ENCODE measurements at places on chromosomes 3 and 15.

GRCh38 chr3:160403028-160403545, 3.6 kb downstream of the SMC4 start:
- no peak for DNase-seq

DNA sequence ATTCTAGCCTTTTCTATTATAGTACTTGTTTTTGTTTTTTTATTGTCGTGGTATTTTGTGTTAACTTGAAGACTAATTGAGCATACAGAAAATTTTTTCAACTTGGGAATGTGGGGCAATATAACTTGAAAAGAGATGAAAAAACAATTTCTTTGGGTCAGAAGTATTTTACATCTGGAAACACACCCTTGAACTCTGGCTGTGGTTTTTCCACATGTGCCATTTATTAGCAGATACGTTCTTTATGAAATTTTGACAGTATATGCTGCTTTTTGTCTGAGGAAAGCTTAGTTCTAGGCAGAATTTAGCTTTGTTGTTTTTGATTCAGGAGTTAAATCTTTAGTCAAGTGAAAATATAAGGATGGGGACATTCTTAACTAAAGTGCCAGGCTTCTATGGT, 44.7 kb downstream of the TCF12 start:
- no peak for DNase-seq

GRCh38 chr15:100681335-100681746, 79.0 kb downstream of the ASB7 start:
- no peak for DNase-seq

DNA sequence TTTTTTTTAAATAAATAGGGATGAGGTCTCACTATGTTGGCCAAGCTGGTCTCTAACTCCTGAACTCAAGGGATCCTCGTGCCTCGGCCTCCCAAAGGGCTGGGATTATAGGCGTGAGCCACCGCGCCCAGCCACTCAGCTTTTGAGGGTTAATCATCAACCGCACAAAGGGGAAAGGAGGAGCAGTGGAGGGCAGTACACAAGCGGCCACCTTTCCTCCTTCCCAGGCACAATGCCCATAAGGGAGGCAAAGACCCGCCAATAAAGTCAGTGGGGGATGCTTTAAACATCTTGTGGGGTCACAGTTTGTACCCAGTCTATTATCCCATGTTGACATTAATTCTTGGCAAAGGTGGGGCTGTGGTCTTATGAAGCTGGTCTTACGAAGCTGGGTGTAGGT, 32.4 kb downstream of the EHD4 start:
- no peak for DNase-seq

- no peak for DNase-seq
Measured at GRCh38 chr3:123169492-123169929, 32.2 kb upstream of the SEC22A start.

DNA sequence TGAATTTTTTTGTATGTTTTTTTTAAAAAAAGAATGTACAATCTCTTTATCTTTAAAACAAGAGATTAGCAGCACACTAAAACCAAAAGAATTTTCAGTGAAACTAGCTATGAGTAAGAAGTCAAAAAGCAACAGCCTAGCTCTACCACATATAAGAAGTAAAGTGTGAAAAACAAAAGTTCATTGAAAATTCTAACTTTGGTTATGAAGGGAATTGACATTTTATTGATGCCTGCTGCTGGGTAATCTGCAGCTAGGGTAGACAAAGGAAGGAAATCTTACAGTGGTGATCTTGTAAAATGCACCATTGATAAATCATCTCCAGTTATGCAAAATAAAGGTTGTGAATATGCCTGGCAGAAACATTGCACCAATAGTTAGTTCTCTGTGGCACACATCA, 37.8 kb upstream of the FOXB1 start:
- no peak for DNase-seq

- no peak for DNase-seq
Measured at GRCh38 chr15:33112541-33113105, 81.9 kb downstream of the FMN1 start.

GRCh38 chr3:191294291-191294690, 34.9 kb upstream of the CCDC50 start:
- DNase-seq: no peak

- DNase-seq: no peak
Measured at GRCh38 chr3:183159333-183159732, 3.2 kb downstream of the LAMP3 start.

GRCh38 chr15:80732167-80732566, 37.1 kb downstream of the ABHD17C start:
- DNase-seq: no peak

DNA sequence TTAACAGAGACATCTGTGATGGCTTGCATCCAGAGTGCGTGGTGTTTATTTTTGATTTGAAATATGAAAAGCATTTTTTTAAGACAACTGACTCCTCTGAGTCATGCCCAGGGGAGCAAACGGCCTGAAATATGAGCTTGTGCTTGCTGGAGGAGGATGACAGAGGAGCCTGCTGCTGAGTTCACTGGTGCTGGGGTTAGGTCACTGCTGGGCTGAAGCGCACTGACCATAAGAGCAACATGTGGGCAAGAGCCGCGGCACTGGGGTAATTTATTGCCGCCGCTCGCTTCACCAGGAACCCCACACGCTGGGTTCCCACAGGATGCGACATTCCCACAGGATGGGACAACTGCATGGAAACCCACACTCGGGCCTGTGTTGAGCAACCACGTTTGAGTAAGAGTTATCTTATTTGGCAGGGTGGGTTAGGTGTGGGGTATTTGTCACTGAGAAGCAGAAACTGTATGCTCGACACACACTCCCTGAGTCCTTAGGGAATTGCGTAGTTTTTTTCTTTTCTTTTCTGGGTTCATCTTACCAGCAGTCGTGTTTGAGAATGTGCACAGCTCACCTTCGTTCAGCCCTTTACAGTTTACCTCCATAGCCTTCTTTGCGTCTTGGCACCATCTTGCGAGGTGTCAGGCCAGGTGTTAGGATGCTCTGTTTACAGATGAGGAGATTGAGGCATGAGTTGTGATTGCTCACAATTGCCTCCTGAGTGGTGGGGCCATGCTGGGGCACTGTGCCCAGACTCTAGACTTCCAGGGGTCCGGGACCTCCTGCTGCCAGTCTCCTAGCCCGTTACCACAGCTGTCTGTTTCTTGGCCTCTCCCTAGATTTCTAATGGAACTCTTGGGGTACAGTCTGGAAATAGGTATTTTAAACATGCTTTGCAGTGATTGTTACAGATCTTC, 60.4 kb downstream of the SMAD3 start:
- DNase-seq: no peak

GRCh38 chr15:80250614-80251427, 1.2 kb downstream of the CTXND1 start:
- DNase-seq: no peak

DNA sequence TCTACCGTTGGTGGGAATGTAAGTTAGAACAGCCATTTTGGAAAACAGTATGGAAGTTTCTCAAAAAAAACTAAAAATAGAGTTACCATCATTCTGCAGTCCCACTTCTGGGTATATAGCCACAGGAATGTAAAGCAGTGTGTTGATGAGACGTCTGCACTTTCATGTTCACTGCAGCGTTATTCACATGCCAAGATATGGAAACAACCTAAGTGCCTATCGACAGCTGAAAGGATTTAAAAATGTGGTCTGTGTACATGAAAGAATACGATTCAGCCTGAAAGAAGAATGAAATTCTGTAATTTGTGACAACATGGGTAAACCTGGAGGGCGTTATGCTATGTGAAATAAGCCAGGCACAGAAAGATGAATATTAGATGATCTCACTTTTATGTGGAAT, 157.7 kb downstream of the THSD4 start:
- no peak for DNase-seq

DNA sequence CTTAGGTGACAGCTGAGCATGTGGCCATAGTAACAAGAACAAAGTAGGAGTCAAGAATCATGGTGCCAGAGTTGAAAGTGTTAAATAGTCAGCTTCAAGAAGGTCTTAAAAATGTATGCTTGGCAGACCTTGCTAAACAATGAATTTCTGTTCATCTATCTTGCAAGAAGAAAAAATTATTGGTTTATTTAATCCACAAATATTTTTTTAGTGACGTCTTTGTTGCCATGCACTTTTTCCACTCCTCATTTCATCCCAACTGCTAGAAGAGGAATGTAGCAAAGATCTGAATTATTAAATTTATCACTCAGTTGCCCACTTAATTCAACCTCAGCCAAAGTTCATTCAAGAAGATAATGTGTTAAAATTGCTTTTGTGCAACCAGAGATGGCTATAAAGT, 3.2 kb upstream of the SLC4A7 start:
- no peak for DNase-seq

GRCh38 chr15:40439960-40440742, 602 bp upstream of the BAHD1 start:
- no peak for DNase-seq

- DNase-seq: no peak
Measured at GRCh38 chr3:119747357-119747756, 34.5 kb upstream of the NR1I2 start.

GRCh38 chr15:85494048-85494777, 113.8 kb downstream of the AKAP13 start:
- DNase-seq: no peak

GRCh38 chr15:88385078-88385700, 82.0 kb downstream of the MRPL46 start:
- no peak for DNase-seq

DNA sequence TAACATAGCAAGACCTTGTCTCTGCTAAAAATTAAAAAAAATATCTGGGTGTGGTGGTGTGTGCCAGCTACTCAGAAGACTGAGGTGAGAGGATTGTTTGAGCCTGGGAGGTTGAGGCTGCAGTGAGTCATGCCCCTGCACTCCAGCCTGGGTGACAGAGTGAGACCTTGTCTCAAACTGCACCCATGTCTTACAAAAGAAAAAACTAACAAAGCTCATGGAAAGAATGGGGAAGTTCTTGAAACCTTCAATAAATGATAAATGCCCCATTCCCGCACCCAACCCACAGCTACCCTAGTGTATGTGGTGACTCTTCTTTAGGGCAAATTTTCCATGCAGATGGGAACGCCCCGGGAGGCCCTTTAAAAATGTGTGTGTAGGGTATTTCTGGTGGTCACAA, 28.3 kb downstream of the RPLP1 start:
- DNase-seq: no peak

DNA sequence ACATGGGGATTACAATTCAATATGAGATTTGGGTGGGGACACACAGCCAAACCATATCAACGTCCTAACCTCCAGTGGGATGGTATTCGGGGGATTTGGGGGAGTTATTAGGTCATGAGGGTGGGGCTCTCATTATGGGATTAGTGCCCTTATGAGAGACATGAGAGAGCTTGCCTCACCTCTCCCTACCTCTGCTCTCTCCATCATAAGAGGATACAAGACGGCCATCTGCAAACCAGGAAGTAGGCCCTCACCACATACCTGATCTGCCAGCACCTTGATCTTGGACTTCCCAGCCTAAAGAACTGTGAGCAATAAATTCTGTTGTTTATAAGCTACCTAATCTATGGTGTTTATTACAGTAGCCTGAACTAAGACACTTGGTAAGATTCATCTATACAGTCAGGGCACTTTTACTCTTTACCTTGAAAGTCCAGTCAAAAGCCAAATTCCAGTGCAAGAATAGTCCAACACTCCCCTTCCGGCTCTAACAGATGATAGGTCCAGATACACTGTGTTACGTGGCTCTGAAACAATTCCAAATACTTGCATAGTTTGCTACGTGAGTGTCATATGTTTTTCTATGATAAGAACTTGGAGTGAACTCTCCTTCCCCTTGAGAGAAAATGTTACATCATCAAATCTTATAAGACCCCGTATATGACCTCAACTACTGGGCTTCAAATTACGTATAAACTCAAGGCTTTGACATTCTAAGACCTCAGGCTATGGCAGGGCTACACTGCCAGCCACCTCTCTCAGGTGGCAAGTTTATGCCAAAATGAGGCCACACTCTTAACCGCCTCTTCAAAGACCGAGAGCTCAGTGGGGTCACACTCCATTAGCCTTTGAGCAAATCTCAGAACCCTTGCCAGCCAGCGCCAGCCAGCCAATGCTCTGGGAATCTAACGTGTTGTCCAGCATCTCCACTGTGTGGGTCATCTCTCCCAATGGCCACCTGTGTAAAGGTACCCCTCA, 129.9 kb downstream of the XXYLT1 start:
- no peak for DNase-seq

- DNase-seq: no peak
Measured at GRCh38 chr3:179801856-179802255, 149.0 kb downstream of the USP13 start.

GRCh38 chr3:72129501-72130094, 344.6 kb upstream of the PROK2 start:
- no peak for DNase-seq

GRCh38 chr15:80491163-80491847, 87.1 kb downstream of the ARNT2 start:
- DNase-seq: no peak

DNA sequence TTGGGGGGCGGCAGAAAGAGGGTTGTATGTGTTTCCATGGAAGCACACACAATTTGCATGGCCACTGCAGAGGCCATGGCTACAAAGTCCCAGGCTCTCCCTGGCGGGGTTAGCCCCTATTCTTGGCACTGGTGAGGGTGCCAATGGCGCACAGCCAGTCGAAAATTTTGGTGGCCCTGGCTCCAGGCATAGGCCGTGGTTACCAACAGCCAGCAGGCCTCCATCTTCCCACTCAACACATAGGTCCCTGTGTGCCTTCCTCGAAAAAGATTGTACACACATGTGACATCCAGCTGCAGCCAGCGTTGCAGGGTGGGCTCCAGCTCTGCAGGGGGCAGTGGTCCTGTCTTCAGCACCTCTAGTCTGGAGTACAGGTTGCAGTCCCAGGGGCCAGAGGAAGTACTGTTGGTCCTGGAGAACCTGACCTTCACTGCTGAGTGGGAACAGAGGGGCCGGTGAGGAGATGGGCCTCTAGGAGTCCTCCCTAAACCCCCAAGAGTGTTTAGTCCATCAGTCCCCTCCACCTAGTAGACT, 7.1 kb downstream of the P4HTM start:
- DNase-seq: no peak

GRCh38 chr3:185992831-185993374, 55.1 kb upstream of the TRA2B start:
- DNase-seq: no peak

DNA sequence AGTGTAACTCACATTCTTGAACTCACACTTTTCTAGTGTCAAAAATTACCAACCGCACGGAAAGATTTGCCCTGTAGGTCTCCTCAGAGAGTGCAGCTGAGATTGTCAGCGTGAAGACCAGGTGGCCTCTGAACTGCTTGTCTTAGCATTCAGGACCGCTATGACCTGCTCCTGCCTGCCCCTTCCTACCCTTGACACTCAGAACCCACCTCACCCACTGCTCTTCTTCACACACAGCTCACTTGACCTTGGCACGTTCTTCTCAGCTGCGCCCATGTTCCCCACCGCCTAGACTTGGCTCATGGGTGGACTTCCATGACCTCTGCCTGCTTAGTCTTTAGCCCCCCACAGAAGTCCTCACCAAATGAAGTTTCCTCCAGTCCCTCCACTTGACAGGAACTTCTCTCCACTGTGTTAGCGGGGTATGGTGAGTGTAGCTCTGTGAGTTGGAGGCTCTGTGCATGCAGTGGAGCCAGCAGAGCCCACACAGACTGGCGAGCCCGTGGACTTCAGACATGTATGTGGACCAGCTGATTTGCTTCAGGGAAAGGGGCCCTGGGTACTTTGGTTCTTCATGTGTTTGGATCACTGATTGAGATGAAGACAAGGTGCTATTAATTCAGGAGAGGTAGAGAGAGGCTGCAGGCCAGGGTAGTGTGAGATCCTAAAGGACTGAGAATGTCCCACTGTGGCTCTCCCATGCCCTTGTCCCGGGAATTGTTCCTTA, 221.3 kb downstream of the OPA1 start:
- no peak for DNase-seq

Data from stimulated activated CD8-positive, alpha-beta memory T cell treated with anti-CD3 and anti-CD28 coated beads, Interleukin-15, amount 100 ng/mL, for 4 hours (primary cell).